ENCODE measurements at places on chromosomes 2 and 18.

DNA sequence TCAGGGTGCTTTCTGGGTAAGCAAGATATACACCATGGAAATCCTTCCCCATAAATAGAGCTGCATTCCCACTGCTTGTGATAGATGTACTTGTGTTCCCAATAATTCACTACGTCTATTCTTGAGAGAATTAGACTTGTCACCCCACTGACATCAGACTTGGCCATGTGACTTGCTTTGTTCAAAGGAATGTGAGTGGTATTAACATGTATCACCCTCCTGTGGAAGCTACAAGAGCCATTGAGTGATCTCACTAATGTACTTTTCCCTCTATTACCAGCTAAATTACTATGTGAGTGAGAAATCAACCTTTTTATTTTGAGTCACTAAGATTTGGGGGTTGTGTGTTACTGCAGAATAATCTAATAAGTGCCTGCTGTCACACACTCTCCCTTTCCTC, 176.0 kb downstream of the CCDC178 start:
- peak; percentile 13 for DNase-seq

GRCh38 chr2:6168485-6168884, 476.3 kb downstream of the SOX11 start:
- DNase-seq, result no peak

- DNase-seq, result no peak
Observed at GRCh38 chr2:66696374-66696773, 261.4 kb downstream of the MEIS1 start.

DNA sequence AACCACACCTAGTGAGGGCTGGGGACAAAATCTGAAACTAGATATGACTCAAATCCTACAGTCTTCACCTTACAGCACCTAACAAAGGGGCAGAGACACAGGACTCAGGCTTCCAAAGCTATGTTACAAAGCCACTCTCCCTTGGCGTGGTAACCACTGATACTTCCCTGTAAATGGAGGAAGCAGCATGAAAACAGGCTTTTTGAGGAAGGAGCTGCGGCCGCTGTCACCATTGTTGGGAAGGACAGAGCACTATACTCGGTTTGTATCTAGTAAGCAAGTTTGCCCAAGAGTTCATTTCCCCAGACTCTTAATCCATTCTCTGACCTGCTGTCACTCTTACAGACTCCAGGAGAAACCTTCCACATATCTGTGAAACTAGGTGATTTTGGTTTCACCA, 60.3 kb downstream of the LONRF2 start:
- DNase-seq, result no peak

GRCh38 chr18:73896685-73897084, 250.9 kb downstream of the FBXO15 start:
- DNase-seq, result no peak

Data from astrocyte of the hippocampus (primary cell).